Fibroblast of mammary gland (primary cell): ENCODE measurements at places on chromosomes 4 and X.
A peak's percentile ranks its signal among the peaks of the same experiment; 100 is the strongest.

DNA sequence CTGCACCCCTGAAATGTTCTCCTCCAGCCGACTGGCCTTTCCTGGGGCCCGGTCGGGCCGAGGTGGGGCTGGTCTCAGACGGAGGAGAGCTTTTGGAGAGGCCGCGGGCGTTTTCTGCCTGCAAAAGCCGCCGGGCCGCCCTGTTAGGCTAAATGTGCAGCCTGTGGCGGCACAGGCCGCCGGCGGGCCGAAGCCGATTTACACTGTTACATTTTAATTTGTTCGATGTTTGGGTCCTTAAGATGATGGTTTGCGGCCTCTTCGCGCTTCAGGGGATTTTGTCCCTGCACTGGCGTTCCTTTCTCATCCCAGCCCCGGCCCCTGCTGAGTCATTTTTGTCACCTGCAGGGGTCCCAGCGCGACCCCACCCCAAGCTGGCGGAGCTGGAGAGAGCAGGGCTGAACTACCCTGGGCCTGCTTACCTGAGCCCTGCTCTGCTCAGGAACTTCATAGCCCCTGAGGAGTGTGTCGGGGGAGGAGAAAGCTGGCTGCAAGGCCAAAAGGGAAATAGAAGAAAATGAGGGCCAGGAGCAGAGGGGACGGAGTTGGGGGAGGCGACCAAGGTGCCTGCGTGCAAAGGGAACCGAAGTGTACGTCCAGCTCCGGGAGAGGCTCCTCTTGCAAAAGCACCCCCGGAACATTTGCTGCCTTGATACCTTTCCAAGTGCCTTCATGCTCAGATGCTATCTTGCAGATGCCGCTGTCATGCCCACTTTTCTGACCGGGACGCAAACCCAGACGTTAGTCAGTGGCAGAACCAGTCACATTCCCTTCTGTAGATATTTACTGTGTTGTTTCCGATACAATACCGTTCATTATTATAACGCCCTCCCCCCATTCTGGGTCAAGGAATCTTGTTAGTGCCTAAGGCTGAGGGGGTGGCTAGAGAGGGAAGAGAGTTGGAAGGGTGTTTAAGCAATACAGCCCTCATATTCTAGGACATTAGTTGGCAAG is 977 bp upstream of the RBBP7 start:
- no peak for DNase-seq

DNA sequence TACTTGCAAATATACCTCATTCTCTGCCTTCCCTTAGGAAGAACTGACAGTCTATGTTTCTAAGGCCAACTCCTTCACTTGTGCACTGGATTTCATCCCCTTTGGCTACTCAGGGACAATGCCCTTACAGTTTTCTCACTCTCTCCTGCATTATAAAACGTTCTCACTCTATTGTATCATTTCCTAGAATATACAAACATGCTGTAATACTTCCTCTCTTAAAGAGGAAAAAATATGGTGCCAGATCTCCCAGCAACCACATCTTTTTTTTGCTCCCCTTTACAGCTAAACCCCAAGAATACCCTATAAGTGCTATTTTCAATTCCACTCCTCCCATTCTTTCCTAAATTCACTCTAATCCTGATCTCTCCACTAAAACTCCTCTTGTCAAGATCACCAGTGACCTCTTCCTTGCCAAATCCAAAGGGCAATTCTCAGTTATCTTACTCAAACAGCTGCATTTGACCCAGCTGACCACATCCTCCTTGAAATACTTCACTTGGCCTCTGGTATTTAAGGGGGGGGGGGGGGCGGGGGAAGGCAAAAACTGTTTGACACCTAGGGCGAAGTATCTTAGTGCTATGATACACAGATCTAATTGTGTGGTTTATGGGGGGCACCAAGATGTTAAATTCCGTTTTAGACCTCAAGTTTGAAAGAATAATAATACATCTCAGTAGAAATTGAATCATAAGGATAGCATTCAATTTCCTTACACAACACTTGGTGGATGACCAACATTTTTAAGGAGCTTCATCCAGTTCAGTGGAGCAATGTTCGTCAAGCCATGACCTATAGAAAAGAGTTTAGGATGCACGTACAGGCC is 1.6 kb downstream of the RCHY1 start:
- peak; percentile 65 for DNase-seq

- DNase-seq, result no peak
Observed at GRCh38 chr4:48120132-48120531, 13.9 kb downstream of the TXK start.

DNA sequence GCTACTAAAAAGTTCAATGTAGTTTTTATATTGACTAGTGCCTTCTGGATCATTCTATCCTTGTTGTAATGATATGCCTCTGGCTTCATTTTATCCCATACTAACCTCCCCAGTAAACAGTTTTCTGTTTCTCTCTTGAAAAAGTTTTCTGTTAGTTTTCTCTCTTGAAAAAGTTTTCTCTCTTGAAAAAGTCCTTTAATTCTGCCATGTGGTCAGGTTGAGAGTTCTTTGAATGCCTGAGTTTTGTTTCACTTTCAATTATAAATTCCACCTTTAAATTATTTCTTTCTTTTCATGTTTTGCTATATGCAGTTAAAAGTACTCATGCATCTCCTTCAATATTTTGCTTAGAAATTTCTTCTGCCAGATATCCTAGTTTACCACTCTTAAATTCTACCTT is 1139.6 kb downstream of the STPG2 start:
- no peak for DNase-seq

GRCh38 chr4:36966756-36967460 is 277.6 kb upstream of the NWD2 start:
- no peak for DNase-seq

DNA sequence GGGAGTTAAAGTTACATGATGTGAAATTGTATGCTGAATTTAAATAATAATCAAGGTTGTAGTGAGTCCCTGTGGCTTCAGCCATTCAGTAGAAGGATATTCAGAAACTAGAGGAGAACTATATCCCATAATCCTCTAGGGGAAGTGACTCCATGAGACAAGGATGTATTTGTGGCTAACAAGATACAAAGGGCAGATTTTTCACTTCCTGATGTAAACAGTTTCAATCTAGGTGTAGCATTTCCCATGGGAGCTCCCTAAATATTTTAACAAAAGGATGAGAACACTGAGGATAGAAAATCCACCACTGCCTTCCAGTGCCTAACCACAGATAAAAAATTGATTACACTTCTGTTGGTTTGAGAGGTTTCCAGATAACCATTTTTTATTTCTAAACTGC is 435.4 kb upstream of the TENM3 start:
- peak; percentile 41 for DNase-seq

- no peak for DNase-seq
Observed at GRCh38 chr4:161931089-161931488, 232.7 kb downstream of the FSTL5 start.

DNA sequence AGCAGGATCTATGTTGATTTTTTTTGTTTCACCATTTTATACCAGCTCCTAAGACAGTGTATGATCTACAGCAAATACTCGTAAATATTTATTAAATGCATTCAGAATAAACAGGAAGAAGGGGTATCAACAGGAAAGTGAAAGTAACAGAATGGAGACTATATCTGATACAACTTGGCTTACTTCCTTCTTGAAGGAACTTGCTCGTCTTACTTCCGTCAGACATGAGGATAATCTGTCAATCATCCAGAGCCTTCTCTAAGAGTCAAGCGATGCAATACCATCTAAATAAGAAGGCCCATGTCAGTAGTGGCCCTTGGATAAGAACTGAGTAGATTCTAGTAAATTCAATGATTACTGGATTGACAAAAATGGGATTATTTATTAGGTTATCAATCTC is 84.2 kb downstream of the CAMK2D start:
- DNase-seq, result no peak

DNA sequence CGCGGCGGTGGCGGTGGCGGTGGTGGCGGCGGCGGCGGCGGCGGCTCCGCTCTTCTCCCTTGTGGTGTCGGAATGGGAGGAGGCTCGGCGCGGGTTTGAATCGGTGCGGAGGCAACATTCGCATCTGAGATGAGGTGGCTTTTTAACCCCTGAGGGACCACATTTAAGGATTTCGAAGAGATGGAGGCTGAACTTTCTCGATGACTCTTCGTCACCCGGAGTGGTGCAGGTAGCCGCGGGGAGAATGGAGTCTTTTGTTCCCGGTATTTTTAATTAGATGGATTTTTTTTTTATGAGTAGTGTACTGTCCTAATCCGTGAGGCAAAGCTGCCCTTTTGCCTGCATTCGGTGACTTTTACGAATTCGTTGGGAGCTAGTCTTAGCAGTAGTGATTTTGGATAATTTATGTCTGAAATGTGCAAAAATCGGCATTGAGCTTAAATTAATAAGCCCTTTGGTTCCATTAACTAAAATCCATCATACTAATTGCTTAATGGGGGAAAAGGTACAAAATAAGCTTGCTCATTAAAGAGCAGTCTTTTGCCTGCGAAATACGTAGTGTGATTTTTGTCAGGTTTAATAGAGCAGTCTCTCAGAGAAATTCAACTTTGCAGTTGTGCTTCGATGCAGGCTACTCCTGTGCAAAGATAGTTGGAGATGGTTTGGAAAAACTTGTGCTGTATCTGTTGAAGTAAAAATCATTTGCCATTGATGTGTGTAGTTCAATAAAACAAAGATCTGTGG is 206.2 kb downstream of the TENM3 start:
- DNase-seq, result peak; percentile 60
